Naive thymus-derived CD8-positive, alpha-beta T cell (primary cell): ENCODE measurements at places on chromosomes 13 and 19. TPM values are rescaled to one million over a fixed set of nuclear protein-coding genes. Genes with fewer than 3 reads are reported as not detected.
A peak's percentile ranks its signal among the peaks of the same experiment; 100 is the strongest.

The ODAD3 gene
- not detected for total RNA-seq

The PLK5 gene
- not detected for total RNA-seq

The LRRC63 gene
- 0.62 TPM for total RNA-seq

The ZIK1 gene
- total RNA-seq: 24.9 TPM

The MYBPC2 gene
- not detected for total RNA-seq

The STARD13 gene
- total RNA-seq: not detected

The SELENOW gene
- total RNA-seq: 97.4 TPM

The GNG7 gene
- 8.5 TPM for total RNA-seq

DNA sequence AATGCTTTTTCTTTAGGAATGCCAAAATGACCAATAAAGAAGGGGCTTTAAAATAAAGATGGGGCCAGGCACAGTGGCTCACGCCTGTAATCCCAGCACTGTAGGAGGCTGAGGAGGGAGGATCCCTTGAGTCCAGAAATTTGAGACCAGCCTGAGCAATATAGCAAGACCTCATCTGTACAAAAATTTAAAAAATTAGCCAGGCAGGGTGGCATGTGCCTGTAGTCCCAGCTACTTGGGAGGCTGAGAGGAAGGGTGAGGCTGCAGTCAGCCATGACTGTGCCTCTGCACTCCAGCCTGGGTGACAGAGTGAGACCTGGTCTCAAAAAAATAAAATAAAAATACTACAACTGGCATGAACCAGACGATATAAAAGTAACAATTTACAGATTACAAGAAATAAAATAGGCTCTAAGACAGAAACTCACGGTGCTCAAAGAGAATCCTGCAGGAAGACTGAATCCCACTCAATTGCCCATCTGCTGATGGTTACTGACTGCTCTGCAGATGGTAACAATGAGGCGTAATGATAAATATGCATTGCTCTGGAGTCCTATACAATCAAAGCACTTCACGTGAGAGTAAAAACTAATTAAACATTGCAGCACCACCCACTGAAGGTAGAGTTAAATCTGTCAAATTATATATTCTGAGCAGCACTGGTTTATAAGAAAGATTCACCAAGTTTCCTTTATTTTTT lies 93.2 kb downstream of the LHFPL6 start:
- no peaks in the 10 kb centered on the region for H3K36me3 ChIP-seq
- no peaks in the 10 kb centered on the region for H3K4me1 ChIP-seq
- DNase-seq: no peak
- no peak overlapping the region for H3K4me3 ChIP-seq
- H3K27me3 ChIP-seq: peaks cover 16% of the 10 kb centered on the region

DNA sequence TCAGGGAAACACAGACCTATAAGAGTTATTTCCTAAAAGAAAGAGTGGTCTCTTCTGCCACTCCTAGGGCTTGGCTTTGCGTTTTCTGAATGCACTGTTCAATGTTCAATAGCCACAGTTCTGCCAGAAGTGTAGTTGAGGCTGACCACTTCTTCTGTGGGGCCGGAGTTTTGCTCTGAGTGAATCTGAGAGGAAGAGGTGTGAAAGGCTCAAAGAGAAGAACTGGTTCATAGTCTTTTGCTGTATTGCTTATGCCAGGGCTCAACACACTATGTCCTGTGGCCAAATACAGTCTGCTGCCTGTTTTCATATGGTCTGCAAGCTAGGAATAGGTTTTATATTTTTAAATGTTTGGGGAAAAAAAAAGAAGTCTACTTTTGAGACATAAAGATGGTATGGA lies 128.2 kb downstream of the STOML3 start:
- H3K4me1 ChIP-seq: no peaks in the 10 kb centered on the region
- no peak for DNase-seq
- peaks cover 4% of the 10 kb centered on the region for H3K27me3 ChIP-seq
- no peaks in the 10 kb centered on the region for H3K36me3 ChIP-seq

GRCh38 chr19:6720369-6721137 lies at the start of gene C3:
Gene C3, minus strand, starts transcription at chr19:6720650. Its CDS starts 61 bp downstream, at chr19:6720589.
- no peak within 1 kb of the TSS for H3K4me3 ChIP-seq
- H3K36me3 ChIP-seq: no peaks in the 10 kb centered on the region
- DNase-seq: no peak
- H3K27me3 ChIP-seq: peaks cover 10% of the 10 kb centered on the region
- no peak within 1 kb of the TSS for H3K27ac ChIP-seq
- H3K4me1 ChIP-seq: peaks cover 26% of the 10 kb centered on the region

DNA sequence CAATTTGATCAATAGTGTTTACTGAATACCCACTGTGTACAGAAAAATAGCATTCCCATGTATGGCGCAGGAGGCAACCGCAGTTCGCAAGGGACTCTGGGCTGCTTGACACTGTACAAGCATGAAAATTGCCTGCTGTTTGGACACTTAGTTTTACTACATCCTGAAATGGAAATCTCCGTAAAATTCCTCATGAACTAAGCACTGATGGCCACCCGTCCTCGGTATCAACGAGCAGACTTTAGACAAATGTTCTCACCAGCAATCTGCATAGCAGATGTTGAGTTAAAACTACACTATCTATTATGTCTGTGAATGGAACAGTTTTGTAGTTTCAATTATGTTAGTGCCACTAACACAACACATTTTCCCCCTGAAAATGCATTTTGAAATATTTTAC lies 294.7 kb downstream of the DCLK1 start:
- H3K27me3 ChIP-seq: no peaks in the 10 kb centered on the region
- DNase-seq: no peak
- no peaks in the 10 kb centered on the region for H3K36me3 ChIP-seq
- no peak overlapping the region for H3K4me3 ChIP-seq

DNA sequence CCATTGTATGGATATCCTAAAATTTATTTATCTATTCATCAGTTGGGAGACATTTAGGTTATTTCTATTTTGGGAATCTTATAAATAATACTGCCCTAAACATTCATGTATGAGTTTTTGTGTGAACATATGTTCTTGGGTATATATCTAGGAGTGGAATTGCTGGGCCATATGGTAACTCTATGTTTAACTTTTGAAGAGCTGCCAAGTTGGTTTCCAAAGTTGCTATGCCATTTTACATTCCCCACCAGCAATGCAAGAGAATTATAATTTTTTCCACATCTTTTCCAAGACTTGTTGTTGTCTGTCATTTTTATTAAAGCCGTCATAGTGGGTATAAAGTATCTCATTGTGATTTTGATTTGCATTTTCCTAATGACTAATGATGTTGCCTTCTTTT lies 48.2 kb upstream of the CALM3 start:
- H3K4me1 ChIP-seq: no peaks in the 10 kb centered on the region
- H3K27ac ChIP-seq: no peak overlapping the region
- H3K27me3 ChIP-seq: peaks cover 3% of the 10 kb centered on the region
- no peak overlapping the region for H3K4me3 ChIP-seq
- no peak for DNase-seq
- H3K36me3 ChIP-seq: no peaks in the 10 kb centered on the region

GRCh38 chr13:94112227-94112626 lies 367.3 kb downstream of the DCT start:
- no peak overlapping the region for H3K4me3 ChIP-seq
- no peak overlapping the region for H3K27ac ChIP-seq
- no peaks in the 10 kb centered on the region for H3K36me3 ChIP-seq
- H3K27me3 ChIP-seq: peaks cover 3% of the 10 kb centered on the region
- H3K4me1 ChIP-seq: peaks cover 2% of the 10 kb centered on the region
- no peak for DNase-seq

DNA sequence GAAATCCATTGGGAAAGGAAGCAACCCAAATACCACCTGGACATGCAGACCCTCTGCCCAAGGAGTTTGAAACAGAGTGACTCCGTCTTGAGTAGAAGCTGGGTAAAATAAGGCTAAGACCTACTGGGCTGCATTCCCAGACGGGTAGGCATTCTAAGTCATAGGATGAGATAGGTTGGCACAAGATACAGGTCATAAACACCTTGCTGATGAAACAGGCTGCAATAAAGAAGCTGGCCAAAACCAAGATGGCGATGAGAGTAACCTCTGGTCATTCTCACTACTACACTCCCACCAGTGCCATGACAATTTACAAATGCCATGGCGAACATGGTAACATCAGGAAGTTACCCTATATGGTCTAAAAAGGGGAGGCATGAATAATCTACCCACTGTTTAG lies 40.2 kb downstream of the RFXAP start:
- H3K27ac ChIP-seq: no peak overlapping the region
- no peak for DNase-seq
- no peak overlapping the region for H3K4me3 ChIP-seq
- peaks cover 32% of the 10 kb centered on the region for H3K27me3 ChIP-seq
- H3K4me1 ChIP-seq: no peaks in the 10 kb centered on the region

DNA sequence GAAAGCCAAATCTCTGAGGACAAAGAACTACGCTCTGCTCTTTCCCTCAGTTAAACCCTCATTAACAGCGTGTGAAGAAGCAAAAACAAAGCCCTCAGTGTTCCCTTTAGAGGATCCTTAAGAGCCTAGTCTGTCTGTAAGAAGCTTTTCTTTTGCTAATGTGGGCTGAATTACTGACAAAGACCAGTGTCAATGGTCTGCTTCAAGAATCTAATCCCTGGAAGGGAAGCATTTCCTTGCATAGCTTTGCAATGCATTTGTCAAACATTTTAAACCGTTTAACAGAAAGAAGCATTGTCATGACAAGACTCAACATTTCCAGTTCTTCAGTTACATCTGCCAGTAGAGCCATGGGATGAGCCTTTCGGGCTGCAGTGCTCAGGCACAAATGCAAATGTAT lies 64.9 kb downstream of the EDNRB start:
- H3K27me3 ChIP-seq: no peaks in the 10 kb centered on the region
- no peak overlapping the region for H3K4me3 ChIP-seq
- no peak for DNase-seq
- no peaks in the 10 kb centered on the region for H3K36me3 ChIP-seq
- no peaks in the 10 kb centered on the region for H3K4me1 ChIP-seq

DNA sequence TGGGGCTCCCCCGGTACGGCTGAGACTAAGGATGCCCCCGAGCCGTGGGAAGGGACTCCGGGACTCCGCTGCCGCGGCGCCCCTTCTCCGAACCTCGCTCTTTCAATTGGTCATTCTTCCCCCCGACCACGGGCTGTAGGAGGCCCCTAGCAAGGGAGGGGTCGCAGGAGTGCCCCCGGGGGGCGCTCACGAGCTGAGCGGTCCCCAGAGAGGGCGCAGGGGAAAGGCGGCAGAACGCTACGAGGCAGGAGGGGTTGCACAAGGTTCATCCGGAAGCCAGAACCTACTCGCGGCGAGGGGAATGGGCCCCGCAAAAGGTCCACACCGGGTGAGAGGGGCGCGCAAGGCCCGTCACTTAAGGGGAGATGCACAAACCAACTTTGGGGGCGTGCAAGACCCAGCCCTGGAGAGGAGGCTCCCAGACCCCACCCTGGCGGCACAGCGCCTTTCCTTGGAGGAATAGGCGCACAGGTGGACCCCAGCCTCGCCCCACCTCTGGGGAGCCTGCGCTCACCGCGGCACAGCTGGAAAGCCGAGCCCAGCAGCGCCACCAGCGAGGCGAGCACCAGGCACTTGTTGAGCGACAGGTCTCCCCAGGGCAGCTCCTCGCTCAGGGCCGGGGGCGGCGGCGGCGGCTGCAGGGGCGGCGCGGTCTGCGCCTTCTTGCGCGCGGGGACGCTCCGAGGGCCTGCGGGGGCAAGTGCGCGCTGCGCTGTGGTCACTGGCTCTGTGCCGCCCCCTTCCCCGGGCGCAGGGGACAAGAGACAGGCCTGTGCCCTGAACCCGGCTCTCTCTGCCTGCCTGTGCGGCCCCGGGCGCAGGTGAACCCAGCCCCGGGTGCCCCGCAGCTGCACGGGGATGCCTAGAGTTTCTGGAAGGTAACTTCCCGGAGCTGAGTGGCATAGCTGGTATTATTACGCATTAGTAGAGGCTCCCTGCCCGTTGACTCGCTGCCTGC lies 2.8 kb downstream of the JSRP1 start:
- H3K4me3 ChIP-seq: peak overlapping the region; percentile 82
- H3K36me3 ChIP-seq: no peaks in the 10 kb centered on the region
- H3K27me3 ChIP-seq: no peaks in the 10 kb centered on the region
- peak; percentile 55 for DNase-seq

- DNase-seq: no peak
- H3K4me1 ChIP-seq: no peaks in the 10 kb centered on the region
- H3K4me3 ChIP-seq: no peak overlapping the region
- peaks cover 2% of the 10 kb centered on the region for H3K27me3 ChIP-seq
- H3K27ac ChIP-seq: no peak overlapping the region
- H3K36me3 ChIP-seq: no peaks in the 10 kb centered on the region
Measured at GRCh38 chr13:36038785-36039555, 92.2 kb downstream of the DCLK1 start.

GRCh38 chr19:17687857-17688784 lies at the start of gene UNC13A:
Gene UNC13A, minus strand, starts transcription at chr19:17688354. Its CDS starts 155 bp downstream, at chr19:17688199.
- H3K36me3 ChIP-seq: no peaks in the 10 kb centered on the region
- H3K27ac ChIP-seq: no peak within 1 kb of the TSS
- H3K4me3 ChIP-seq: peak within 1 kb of the TSS; percentile 76
- peaks cover 24% of the 10 kb centered on the region for H3K4me1 ChIP-seq

DNA sequence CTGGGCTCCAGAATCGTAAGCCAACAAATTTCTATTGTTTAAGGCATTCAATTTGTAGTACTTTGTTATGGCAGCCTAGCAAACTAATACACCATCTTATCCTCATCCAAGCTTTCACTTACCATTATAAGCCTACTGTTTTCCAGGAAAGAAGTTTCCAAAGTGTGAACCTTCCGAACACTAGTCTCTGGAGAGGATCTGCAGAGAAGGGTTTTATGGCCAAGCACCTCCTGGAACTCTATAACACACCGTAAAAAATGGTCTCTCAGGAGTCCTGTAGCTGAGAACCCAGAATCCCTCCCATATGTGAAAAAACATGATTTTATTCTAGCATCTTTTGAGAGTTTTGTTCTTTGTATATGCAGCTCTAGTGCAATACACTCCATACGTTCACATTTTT lies 142.1 kb downstream of the POSTN start:
- no peaks in the 10 kb centered on the region for H3K27me3 ChIP-seq
- H3K4me1 ChIP-seq: no peaks in the 10 kb centered on the region
- H3K36me3 ChIP-seq: no peaks in the 10 kb centered on the region

- H3K36me3 ChIP-seq: peaks cover 2% of the 10 kb centered on the region
- DNase-seq: no peak
- H3K4me3 ChIP-seq: peak overlapping the region; percentile 92
Measured at GRCh38 chr19:45179072-45179891, 698 bp downstream of the BLOC1S3 start.

- no peaks in the 10 kb centered on the region for H3K36me3 ChIP-seq
- H3K4me3 ChIP-seq: no peak overlapping the region
- H3K4me1 ChIP-seq: peaks cover 11% of the 10 kb centered on the region
- H3K27ac ChIP-seq: no peak overlapping the region
Measured at GRCh38 chr19:35442091-35442490, 6.0 kb upstream of the FFAR2 start.

DNA sequence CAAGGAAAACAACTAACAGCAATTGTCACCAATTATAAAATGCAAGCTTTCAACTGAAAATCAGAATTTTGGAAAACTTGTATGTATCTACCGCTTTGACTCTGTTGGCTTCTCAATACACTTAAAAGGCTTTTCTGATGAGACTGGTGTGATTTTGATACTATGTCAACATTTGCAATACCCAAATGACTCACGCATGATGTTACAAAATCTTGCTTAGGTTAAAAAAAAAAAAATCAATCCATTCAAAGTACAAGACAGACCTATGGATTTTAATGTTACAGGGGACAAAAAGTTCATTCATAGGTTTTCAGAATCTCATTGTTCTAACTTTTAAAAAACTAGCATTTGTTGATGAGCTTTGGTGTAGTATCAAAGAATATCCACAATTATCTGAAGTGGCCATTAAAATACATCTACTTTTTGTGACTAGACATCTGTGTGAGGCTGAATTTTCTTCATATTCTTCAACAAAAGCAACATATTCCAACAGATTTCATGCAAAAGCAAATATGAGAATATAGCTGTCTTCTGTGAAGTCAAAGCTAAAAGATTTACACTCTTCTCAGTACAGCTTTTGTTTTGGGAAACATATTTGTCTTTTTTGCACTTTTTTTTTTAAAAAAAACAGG lies 10.7 kb downstream of the ELF1 start:
- H3K36me3 ChIP-seq: no peaks in the 10 kb centered on the region
- no peak overlapping the region for H3K27ac ChIP-seq
- peak overlapping the region; percentile 66 for H3K4me3 ChIP-seq
- no peak for DNase-seq
- H3K27me3 ChIP-seq: no peaks in the 10 kb centered on the region
